Naive thymus-derived CD4-positive, alpha-beta T cell (primary cell): ENCODE measurements at places on chromosomes 1 and 21.

GRCh38 chr1:112439592-112439991 is 43.6 kb downstream of the CTTNBP2NL start:
- no peak for DNase-seq

GRCh38 chr1:6601923-6602668 is 573 bp downstream of the KLHL21 start:
- peak; percentile 37 for DNase-seq

- no peak for DNase-seq
These were observed 79.5 kb downstream of the NUF2 start for GRCh38 chr1:163401211-163401610.

GRCh38 chr1:69702085-69702484 is 134.4 kb downstream of the LRRC7 start:
- no peak for DNase-seq

DNA sequence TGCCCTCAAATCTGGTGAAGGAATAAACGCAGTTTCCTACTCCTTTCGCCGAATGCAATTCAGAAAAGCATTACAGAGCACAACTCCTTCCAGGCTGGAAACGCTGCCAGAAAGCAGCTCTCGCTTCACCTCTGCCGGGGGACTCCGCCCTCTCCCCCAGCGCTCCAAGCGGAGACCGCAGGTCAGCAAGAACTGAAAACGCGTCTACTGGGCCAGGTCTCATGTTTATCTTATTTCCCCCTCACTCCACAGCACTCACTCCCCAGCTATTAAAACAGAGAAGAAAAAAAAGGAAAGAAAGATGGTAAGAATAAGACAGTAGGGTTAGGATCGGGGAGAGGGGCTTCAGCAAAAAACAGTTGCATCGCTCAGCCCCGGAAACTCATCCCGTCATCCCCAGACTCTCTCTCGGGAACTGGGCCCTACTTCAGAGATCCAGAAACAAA is 833 bp upstream of the RCOR3 start:
- peak; percentile 66 for DNase-seq

DNA sequence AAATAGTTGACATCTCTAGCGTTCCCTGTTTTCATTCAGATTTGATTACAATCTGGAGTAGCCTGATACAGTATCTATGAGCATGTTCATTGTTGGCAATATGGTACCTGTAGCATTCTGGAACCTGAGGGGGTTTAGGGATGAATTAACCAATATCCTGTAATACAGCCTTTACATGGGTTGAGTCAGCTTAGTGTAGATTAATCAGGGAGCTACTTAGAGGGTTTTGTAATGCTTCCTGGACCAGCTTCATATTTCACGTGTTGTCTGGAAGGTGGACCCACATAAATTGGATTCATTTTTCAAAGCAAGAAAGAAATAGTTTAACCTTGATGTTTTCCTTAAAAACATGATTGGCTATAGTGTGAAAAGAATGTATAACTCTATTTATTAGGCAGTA is 3.6 kb downstream of the OTUD3 start:
- no peak for DNase-seq

- no peak for DNase-seq
These were observed 2.2 kb downstream of the RUNX1 start for GRCh38 chr21:35046880-35047229.

DNA sequence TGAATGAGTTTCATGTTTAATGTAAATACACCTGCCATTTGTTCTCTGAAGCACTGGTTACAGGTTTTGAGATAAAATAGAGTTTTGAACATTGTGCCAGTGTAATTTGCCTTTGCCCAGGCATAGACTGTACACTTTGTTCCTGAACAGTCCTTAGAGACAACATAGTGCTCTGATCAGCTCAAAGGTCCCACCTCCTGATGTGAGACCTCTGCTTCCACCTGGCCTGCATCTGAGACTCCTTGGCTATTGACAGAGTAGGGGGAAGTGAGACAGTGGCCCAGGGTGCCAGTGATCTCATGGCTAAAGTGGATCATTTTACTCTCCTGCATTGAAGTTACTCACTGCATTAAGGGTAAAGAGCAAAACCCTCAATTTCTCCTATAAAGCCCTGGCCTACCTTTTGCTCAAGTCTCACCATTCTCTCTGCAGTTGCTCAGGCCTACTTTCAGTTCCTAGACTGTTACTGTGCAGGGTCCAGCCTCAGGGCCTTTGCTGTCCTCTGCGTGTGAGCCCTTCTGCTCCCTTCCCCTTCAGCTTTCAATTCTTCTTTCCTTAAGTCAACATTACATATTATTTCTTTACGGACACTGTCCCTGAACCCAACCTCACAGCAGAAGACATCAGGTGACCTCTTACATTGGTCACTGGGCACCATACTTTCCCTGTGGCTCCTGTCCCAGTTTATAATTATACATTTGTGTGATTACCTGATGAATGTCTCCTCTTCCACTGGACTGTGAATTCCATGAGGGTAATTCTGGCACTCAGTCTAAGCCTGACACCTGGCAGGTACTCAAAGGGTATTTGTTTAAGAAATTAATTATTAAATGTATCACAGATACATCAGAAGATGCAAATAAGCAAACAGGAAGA is 142.9 kb downstream of the ROR1 start:
- DNase-seq, result no peak

GRCh38 chr1:109396871-109397580 is 692 bp downstream of the SORT1 start:
- DNase-seq, result no peak

- no peak for DNase-seq
These were observed 83.1 kb upstream of the KCNK1 start for GRCh38 chr1:233530665-233531386.

DNA sequence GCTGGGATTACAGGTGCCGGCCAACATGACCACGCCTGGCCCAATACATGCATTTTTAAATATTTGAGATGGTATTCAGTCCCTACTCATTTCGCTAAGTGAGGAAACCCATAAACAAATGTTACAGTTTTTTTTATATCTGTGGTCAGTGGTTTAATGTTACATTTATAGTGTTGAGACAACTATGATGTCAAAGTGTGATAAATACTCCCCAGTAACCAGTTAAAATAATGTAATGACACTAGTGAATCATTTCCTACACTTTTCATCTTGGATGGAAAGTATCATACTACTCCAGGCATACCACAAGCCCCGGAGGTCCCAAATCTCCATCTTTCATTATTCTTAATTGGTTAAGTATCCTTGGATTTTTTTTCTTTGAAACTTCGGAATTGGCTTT is 87.5 kb upstream of the KIF26B start:
- DNase-seq, result no peak

DNA sequence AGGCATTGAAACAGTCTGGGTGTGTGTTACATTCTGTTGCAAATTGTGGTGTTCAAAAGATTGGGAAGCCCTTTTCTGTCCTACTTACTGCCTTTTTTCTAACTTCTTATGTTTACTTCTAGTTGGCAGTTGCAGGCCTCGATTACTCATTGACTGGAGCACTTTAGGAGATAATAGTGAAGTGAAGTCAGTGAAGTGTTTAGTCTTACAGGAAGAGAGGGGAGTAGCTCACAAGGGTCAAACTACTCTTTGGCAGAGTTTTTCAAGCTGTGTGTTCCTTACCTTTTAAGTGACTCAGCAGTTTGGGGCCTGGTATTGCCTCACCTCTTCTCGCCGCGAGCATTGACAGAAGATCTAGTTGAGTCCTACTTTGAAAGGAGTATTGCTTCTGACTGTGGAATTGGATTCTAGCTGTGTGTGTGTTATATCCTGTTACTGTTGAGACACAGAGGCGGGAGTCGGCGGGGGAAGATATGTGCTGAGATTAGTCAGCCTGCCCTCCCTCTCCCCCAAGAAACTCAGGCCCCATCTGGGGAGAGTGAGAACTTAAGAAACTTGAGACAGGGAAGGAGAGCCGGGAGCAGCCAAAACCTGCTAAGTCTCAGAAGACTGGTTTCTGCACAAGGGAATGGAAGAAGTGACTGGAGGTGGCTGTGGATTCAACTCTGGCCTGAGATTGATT is 19.3 kb downstream of the AHCYL1 start:
- no peak for DNase-seq

- no peak for DNase-seq
These were observed 32.3 kb upstream of the RALGPS2 start for GRCh38 chr1:178692564-178693327.

DNA sequence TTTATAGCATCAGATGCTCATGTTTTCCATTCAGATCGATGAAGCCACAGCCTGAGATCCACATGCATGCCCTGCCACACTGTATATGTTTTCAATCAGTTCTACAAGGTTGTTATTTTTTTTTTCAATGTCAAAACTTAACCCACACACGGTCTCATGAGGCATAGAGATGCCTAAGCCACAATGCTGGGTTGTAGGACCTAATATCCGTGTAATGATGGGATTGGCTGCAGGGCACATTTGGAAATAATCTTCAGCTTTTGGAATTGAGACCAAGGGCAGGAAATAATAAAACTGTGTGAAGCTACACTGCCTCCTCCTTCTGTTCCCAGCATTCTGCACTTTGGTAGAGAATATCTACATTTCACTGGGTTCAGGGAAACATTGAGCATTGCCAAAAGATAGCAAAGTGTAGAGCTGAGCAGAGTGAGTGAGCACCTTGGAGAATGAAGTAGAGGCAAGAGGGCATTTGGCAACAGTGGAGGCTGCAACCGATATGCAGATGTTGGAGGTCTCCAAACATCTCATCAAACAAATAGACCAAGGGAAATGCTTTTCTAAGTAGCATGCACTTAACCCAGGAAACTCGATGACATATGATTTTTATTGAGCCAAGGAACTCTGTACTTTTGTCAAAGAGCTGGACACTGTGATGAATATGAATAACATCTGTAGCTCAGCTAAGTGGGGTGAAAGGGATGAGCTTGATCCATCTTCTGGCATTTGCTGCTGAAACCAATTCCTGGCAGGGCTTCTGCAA is 176.7 kb downstream of the LYPLAL1 start:
- no peak for DNase-seq

DNA sequence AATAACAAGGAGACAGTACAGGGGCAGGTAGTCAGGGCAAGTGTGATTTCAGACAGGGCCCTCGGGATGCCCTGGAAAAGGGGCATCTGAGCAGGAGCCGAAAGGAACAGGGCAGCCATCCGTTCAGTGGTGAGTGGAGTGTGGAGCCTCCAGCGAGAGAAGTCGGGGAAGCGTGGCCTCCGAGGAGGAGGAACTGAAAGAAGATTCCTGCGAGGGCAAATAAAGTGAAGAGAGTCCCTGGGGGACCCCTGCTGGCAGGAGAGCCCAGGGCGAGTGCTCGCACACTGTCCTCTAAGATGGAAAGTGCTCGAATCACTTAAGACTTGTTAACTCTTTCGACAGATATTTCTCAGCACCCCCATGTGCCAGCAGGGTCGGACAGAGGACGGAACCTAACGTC is 3.5 kb upstream of the UTS2 start:
- no peak for DNase-seq

DNA sequence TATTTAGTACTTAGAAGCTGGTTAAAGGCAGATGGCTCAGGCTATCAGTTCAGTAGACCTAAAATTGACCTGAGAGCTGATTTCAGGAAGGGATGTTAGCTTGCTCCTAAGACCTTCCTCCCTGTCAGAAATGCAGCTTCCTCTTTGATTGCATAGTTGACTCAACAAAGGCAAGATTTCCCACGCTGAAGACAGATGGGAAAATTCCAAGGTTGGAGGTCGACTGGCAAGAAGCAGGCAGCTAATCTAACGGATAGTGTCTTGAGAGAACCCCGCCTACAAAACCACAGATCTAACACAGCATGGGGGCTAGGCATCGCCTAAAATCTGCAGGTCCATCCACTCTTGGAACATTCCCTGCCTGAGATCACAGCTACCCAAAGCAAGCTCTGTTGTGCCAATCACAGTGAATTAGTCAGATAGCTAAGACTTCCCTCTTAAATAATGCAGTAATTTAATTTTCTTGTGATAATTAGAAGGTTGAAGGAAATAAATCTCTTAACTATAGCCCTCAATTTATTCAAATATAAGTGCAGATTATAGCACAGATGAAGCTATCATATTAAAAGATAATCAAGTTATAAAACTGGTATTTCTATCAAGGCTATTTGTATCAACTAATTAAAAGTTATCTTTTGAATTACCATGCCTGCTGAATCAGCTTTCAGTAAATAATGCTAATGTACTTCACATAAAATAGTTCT is 357.8 kb upstream of the SGIP1 start:
- no peak for DNase-seq

GRCh38 chr1:241413386-241413785 is 56.4 kb upstream of the RGS7 start:
- DNase-seq, result no peak

DNA sequence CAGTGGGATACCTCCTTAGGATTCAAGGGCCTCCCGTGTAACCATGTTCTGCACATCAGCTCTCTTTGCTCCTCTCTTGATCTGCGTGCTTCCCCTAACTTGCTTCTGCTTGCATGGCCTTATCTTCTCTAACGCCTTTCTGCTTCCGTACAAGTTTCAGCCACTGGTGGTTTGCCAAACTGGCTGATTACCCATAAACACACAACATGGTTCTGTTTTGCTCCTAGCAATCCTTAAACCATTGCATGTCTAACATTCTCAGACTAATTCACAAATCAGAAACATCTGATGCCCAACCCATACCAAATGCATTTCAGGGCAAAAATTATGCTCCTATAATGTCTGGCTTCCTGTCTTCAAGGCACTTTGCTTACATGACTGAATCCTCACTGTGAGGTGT is 166.4 kb downstream of the PBX1 start:
- no peak for DNase-seq

GRCh38 chr1:225617956-225618355 is 35.0 kb downstream of the ENAH start:
- DNase-seq, result no peak

- DNase-seq, result peak; percentile 57
These were observed 11.9 kb downstream of the FASLG start for GRCh38 chr1:172670791-172671190.

GRCh38 chr1:242023805-242024204 is 24.9 kb upstream of the MAP1LC3C start:
- DNase-seq, result no peak

GRCh38 chr1:199759268-199759730 is 268.2 kb upstream of the NR5A2 start:
- no peak for DNase-seq
